Skeletal muscle cell (primary cell): ENCODE measurements at places on chromosomes 11 and 22.

GRCh38 chr22:47123827-47124442, 361.5 kb downstream of the TBC1D22A start:
- no peak for DNase-seq

DNA sequence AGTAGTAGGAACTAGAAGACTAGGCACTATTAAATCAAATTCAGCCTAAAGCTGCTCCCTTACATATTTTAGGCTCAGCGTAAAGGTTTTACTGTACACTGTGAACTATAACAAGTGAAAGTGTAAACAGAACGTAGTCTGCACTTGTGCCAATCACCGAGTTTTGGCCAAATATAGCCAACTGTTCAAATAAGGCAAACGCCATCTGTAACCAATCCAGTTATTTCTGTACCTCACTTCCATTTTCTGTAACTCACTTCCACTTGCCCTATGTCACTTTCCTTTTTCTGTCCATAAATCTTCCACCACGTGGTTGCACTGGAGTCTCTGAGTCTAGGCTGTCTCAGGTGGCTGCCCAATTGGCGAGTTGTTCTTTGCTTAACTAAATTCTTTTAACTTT, 2132.2 kb downstream of the LRRC4C start:
- DNase-seq = no peak

GRCh38 chr11:204587-205109, 2.6 kb downstream of the BET1L start:
- no peak for DNase-seq

DNA sequence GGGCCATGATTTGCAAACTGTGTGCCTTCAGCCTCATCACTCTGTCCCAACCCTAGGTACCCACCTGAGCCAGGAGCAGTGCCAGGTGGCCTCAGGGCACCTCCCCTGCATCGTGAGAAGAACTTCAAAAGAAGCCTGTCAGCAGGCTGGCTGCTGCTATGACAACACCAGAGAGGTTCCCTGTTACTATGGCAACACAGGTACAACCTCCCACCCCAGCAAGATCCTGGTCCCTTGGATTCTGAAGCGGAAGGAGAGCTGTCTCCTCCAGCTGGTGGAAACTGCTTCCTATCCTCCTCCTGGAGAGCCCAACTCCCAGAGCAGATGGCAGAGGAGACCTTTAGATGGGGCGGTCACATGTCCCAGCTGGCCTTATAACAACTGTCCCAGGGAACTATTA, 2.9 kb downstream of the ZP1 start:
- DNase-seq = no peak

GRCh38 chr22:25477358-25477757, 87.1 kb upstream of the GRK3 start:
- no peak for DNase-seq

DNA sequence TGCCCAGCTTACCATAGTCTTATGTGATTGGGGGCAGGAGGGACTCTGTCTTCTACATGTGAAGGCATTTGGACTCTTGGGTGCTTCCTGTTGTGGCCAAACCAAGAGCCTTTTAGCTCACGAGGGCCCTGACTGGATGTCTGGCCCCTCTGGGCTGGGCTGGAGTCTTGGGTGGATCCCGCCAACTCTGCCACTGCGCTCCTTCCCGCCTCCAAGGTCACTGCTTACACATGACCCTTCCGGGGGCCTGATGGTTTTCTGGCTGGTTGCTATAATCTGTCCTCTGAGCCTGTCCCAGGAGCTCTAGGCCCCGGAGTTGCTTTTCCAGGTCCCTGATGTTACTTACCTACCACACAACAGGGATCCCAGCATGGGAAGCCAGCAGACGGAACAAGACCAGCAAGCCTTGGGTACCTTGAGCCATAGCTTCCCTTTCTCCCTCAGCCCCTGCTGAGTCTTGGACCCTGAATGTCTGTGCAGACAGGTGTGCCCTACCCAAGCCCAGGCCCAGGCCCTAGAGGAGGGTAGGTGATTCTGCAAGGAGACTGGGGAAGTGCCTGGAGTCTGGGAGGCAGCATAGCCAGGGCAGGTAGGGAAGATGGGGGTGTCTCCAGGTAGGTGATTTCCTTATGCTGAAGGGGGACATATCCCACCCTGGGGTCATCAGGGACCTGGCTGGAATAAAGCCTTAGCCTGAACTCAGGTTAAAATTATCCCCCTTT, 100.3 kb downstream of the TSPAN18 start:
- no peak for DNase-seq

DNA sequence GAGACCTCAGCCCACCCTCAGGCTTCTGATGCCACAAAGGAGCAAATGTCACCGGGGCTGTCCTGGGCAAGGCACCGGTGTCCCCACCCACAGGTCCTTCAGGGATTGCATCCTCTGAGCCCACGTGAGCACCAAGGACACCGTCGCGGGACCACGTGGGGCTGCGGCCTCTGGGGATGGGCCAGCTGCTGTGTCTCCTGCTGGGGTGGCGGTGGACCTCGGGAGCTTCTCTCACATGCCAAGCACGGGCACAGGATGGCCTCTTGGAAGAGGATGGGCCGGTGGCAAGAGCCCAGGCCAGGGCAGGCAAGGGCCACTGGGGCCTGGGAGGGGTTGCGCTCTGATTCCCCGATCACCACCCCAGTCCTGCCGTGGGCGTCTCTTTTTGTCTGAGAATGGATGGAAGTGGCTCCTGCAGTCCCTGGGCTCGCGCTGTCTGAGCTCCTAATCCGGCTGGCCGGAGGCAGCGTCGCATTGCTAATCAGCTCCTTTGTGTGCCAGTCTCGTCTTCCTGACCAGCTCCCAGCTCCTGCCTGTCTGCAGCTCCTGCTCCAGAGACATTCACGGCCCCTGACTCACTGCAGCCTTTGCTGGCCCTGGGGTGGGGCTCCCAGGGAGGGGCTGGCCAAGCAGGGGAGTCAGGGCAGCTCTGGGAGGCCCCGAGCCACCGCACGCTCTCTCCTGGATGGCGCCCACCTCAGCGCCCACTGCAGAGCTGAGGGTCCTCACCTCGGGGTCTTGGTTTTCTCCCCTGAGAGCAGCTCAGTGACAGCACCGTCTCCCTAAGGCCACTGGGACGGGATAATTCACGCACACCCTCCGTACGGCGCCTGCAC, 146.7 kb downstream of the CTTN start:
- no peak for DNase-seq

DNA sequence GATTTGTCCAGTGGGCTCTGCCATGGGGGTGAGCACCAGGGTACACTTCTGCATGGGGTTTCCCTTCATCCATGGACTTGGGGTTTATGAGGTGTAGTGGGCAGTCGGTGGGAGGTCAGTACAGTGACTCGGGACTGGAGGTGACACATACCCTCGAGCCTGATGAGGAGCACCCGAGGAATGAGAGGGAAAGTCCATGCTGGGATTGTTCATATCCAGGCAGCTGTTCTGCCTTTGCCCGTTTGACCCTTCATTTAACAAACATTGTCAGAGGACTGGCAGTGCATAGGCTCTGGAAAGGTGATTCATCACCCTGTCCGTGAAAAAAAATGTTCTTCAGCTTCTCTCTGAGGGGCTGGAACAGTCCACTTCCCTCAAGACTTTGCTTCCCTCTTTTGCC, 2.7 kb downstream of the NAV2 start:
- peak; percentile 75 for DNase-seq

DNA sequence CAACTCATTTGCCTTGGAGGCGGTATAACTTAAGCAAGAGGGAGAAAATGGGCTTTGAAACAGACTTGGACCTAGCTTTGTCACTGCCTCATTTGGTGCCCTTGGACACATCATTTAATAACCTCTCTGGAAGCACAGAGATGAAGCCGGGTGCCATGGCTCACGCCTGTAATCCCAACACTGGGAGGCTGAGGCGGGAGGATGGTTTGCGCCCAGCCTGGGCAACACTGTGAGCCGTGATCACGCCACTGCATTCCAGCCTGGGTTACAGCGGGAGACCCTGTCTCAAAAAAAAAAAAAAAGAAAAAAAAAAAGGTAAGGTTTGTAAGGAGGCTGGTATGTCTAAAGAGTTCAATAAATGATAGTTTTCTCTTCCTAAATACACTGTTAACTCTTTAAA, 806 bp downstream of the COA4 start:
- DNase-seq = no peak

DNA sequence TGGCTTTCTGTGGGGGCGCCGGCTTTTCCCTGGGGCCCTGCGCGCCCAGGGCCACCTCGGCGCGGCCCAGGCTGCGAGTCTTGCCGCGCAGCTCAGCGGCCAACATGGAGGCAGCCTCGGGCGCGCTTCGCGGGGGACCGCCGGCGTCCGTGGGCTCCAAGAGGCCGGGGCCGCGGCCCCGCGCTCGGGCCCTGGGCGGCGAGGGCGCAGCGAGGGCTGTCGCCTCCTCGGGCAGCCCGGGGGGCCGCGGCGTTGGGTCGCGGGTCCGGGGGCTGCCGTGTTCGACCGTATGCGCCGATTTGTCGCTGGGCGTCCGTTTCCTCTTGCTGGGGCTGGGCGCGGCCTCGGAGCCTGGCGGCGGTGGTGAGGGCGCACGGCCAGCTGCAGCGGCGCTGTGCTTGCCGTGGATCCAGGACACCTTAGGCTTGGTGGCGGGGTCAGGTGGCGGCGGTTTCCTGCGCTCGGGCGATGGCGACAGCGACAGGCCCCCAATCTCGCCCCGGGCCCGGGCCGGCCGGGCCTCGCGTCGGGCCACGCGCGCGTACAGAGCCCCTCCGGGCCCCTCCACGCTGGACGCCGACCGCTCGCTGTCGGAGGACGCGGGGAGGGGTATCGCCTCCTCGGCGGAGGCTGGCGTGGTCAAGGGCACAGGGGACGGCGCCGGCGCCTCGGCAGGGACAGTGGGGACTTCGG, 11.9 kb downstream of the SCARF2 start:
- no peak for DNase-seq

DNA sequence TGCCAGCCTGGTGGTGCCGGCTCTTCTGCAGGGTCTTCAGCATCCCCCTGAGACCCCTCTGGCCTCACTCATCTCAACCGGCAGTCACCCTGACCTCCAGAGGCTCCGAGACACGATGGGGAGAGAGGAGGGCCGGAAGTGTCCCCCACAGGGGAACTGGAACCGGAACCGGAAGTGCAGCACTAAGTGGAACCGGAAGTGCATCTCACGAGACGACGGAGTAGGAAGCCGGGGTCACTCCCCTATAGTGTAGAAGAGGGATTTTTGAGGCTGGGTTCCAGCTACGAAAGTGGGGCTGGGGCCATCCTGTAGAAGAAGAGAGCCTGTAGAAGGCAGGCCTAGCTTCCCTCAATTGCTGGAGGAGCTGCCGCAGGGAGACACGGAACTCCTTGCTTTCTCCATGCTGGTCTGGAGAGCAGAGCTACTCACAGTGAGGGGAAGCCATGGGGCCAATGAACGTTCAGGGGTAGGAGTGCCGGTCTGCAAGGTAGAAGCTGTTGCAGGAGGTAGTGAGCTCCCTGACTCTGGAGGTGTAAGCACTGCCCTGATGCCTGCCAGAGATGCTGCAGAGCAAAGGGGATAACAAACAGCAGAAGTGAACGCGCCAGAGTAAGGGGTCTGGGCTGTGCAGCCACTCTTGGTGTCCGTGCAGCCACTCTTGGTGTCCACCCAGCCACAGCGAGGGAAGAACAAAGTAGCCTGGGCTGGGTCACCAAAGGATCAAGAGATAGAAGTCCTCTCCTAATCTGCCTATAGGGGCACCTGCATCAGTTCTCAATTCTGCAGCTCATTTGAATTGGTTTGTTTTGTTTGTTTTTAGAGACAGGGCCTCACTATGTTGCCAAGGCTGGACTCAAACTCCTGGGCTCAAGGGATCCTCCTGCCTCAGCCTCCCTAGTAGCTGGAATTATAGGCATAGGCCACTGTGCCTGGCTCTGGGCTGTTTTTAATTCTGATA, 21.9 kb downstream of the SCUBE1 start:
- no peak for DNase-seq

DNA sequence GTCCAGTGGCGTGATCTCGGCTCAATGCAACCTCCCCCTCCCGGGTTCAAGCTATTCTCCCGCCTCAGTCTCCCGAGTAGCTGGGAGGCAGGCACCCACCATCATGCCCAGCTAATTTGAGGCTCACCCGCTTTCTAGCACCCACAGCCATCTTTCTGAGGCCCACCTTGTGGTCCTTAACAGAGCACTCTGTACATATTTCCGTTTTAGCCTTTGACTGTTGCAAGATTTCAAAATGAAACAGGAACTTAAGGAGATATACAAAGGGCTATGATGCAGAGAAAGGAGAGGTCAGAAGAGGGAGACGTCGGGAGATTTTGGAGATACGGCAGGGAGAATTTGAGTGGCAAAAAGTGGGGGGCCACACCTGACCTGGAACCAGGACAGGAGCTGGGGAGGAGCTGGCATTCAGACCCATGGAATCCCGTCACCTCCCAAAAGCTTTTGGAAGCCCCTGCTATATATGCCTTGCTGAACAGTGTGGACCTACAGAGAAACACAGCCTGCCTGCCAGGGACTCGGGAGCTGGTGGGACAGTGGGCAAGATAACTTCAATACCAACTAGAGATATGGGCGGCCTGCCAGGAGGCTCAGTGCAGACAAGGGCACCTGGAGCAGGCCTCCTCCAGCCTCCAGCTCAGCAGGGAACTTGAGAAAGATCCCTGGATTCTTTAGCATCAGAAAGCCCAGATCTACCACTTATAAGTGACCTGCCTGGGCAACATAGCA, 8.0 kb upstream of the CLCF1 start:
- no peak for DNase-seq

DNA sequence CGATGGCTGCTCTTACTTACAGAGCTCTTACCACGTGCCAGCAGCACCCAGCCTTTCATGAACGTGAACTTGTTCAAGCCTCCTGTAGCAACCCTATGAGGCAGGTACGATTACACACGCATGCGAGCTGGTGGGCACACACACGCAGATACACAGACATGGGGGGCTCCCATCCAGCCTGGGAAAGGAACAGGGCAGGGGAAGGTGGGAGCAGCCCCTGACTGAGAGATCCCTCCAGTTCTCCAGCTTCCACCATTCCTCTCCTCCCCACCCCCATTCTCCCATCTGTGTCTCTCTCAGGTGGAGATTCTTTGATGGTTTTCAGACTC, 37.6 kb upstream of the WNT11 start:
- no peak for DNase-seq

GRCh38 chr11:92277871-92278270, 53.3 kb downstream of the FAT3 start:
- no peak for DNase-seq

- peak; percentile 66 for DNase-seq
These were observed 8.5 kb downstream of the ADORA2A start for GRCh38 chr22:24435861-24436371.

DNA sequence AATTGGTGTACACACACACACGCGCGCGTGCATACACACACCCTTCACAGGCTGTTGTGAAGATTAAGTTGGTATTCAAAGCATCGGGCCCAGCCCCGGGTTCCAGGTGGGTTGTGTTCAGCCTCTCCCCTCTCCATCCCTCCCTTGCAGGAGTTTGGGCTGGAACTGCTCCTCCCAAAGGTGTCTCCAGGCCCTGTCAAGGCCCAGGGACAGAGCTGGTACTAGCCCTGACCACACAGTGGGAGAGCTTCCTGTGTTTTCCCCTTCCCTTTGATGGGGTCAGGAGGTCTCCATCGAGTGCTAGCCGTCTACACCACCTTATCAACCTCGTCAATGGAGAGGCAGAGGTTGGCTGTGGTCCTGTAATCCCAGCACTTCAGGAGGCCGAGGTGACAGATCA, 36.5 kb upstream of the CSNK1E start:
- DNase-seq = no peak
